ENCODE measurements at places on chromosomes 5 and 9. TPM values are rescaled to one million over a fixed set of nuclear protein-coding genes. Genes with fewer than 3 reads are reported as not detected.

The RETREG1 gene
- not detected for total RNA-seq

The ANKRD31 gene
- 2.8 TPM for total RNA-seq

The NOXA1 gene
- total RNA-seq: not detected

The DNAH5 gene
- 2.4 TPM for total RNA-seq

The CEP120 gene
- 24.0 TPM for total RNA-seq

The GADD45G gene
- not detected for total RNA-seq

The AGXT2 gene
- total RNA-seq: not detected

The RLN1 gene
- 0.31 TPM for total RNA-seq

The CCL27 gene
- not detected for total RNA-seq

DNA sequence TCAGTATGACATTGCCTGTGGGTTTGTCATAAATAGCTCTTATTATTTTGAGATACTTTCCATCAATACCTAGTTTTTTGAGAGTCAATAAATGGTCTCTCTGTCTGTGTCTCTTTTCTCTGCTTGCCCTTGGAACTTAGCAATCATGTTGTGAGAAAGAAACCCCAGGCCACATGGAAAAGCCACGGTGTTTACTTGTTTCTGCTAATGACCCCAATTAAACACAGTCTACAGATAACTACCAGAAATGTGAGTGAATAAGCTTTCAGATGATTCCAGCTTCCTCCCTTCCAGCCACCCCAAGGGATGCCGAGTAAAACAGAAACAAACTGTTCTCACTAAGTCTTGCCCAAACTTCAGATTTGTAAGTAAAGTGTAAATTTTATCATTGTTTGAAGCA lies 584.9 kb downstream of the MAT2B start:
- no peak for DNase-seq

GRCh38 chr5:76386360-76386759 lies 16.7 kb upstream of the IQGAP2 start:
- peak; percentile 45 for DNase-seq

DNA sequence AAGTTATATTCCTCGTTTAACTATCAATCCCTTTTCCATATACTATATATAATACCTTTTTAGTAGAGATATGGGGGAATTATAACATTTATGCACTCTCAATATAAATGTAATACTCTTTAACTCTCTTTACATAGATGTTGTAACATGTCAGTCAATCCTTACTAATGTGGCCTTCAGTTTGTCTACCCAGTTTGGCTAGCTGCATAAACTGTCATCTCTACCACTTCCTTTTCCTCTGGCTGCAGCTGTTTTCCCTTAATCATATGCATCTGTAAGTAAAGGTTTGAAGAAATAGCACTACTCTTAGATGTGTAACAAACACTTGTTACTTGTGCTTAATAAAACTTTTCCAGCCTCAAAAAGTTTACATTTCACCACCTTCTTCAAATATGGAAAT lies 13.4 kb downstream of the ABHD17B start:
- DNase-seq: no peak

- DNase-seq: peak; percentile 55
These were observed 915 bp downstream of the ZFAND5 start for GRCh38 chr9:72363908-72364678.

- DNase-seq: no peak
These were observed 11.5 kb upstream of the GPX3 start for GRCh38 chr5:151008906-151009305.

GRCh38 chr5:117107859-117108258 lies 533.2 kb upstream of the SEMA6A start:
- no peak for DNase-seq

GRCh38 chr9:126366366-126367011 lies 39.9 kb downstream of the MVB12B start:
- peak; percentile 40 for DNase-seq

DNA sequence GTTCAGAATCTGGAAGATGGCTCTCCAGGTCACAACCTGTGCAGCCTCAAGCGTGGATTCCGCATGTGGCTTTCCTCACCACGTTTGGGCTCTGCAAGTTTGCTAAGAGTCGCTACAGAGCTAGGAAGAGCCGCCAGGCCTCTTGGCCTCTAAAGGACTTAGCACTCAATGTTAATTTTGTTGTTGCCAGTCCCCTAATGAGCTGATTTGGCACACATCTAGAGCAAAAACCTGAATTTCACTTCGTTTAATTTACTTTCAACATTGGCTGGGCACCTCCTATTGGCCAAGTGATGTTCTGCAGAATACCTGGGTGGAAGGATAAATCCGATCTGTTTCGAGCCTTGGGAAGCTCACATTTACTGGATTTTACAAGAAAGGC lies 65.8 kb upstream of the UNC5A start:
- DNase-seq: peak; percentile 82

GRCh38 chr5:42912184-42912798 lies 100.6 kb upstream of the SELENOP start:
- no peak for DNase-seq

DNA sequence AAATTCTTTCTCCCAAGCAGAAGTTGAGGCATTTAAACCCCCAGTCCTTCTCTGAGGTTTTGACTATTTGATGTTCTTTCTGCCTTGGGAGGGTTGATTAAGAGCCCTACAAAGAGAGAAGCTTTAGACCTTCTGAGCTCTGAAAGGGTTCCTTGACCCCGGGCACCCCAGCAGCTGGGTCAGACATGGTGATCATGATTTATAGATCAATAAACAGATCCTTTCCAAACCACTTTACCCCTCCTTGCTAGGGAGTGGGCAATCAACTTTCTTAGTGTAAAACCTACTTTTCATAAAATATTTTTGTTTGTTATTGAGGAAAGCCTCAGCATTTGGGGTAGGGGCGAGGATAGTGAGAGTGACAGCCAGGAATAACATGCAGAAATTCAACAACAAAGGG lies 117.6 kb downstream of the PRDM6 start:
- no peak for DNase-seq

DNA sequence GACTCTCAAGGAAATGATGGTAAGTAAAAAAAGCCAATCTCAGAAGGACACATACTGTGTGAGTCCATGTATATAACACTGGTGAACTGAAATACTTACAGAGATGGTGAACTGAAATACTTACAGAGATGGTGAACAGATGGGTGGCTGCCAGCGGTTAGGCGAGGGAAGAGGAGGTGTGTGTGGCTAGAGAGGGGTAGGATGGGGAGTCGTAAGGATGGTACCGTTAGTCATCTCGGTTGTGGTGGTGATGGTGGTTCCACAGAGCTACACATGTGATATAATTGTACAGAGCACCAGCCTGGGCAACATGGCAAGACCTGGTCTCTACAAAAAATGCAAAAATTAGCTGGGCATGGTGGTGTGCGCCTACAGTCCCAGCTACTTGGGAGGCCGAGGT lies 113.6 kb upstream of the RAPGEF1 start:
- DNase-seq: no peak

GRCh38 chr5:377326-377981 lies 55.9 kb downstream of the AHRR start:
- no peak for DNase-seq

DNA sequence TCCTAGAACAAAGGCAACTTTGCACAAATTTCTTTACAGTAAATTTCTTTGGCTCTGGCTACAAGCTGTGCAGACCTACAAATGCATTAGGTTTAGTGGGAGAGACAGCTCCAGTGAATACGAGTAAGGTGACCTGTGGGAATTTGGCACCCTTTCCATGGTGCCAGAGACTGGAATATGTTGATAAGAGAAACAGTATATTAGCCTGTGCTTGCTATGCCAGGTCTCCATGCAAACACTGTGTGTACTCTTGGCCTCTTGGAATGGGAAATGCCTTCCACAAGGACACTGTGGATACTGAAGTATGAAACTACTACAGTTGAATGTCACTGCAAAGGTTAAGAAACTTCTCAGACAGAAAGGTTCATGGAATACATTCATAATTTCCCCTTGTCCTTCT lies 458.5 kb downstream of the IRX1 start:
- no peak for DNase-seq

GRCh38 chr9:131668439-131669268 lies 71.2 kb downstream of the RAPGEF1 start:
- peak; percentile 78 for DNase-seq

DNA sequence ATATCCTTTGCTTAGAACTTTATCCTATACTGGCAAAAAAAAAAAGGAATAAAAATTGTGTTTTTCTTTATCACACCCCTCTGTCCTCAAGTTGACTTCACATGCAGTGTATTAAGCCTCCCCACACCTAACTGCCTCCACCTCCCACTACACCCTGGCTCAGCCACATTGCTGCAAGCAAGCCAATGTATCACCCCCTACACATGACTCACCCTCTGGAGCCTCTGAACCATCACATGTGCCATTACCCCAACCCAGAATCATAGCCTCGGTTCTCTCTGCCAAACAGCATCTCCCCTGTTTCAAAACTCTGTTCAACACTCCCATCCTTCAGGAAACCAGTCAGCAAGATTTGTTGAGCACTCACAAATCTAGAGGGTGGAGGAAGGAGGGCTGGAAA lies 209.0 kb downstream of the CWC27 start:
- no peak for DNase-seq

GRCh38 chr9:95368377-95369160 lies 51.1 kb upstream of the FANCC start:
- no peak for DNase-seq

DNA sequence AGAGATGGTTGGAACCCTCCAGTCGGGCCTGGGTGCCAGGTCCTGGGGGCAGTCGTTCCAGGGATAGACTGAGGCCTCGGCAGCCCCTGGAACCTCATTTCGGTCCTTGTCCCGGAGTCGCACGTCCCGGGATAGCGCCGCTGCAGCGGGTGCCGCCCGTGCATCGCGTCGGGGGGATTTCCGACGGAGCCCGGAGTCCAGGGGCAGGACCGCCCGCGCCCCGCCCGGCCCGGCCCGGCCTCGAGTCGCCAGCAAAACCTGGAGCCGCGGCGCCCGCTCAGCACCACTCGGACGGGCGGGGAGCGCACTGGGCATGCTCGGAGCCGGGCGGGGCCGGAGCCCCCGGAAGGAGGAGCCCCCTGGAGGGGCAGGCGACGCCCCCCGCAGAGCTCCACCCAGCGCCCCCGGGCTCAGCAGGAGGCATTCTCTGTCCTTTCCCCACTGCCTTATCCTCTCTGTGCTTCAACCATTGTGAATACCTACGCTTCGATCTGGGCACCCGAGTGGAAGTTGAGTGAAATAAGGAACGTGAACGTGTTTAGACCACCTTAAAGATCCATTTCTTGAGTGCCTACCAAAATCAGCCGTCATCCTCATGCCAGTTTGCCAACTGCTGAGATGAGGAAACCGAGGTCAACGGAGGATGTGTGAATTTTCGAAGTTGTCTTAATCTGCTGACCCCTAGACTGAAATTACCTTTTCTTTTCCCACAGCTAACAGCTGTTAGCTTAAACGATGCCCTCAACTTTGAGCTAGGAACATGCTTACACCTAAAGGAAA lies 1.7 kb upstream of the PTPN3 start:
- DNase-seq: no peak

DNA sequence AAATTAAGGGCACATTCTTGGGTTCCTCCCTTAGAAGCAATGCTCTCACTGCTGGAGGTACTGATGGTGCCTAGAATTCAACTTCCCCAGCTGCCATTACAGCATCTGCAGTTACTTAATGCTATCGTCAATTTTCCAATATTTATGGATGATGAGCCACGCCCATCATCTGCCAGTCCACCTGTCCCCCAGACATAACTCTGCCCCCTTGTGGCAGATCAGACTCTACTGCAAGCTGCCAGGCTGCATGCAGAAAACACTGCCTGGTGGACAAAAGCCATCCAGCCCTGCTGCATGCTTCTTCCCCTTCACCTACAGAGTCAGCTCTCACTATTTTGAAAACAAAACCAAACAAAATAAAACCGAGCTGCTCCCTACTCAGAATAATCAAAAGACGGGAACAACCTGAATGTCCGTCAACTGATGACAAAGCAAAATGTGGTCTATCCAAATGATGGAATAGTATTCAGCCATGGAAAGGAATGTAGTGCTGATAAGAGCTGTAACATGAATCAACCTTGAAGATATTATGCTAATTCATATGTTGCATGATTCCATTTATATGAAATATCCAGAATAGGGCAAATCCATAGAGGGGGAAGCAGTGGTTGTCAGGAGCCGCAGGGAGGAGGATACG lies 66.4 kb downstream of the RETREG1 start:
- no peak for DNase-seq

- DNase-seq: no peak
These were observed 81.8 kb upstream of the MEF2C start for GRCh38 chr5:88964831-88965230.

DNA sequence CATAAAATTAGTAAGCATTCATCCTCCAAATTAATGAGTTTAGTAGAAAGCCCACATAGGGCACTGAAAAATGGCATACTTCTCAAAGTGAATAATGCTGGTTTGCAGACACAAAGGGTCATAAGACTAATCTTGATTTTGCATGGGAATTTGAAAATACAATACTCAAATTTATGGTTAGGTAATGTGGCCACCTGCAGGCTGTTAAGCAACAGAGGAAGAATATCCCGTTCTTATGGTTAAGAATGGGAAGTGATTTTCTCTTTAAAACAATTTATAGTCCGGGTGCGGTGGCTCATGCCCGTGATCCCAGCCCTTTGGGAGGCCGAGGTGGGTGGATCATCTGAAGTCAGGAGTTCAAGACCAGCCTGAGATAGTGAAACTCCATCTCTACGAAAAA lies 9.4 kb upstream of the PLCXD3 start:
- peak; percentile 69 for DNase-seq

DNA sequence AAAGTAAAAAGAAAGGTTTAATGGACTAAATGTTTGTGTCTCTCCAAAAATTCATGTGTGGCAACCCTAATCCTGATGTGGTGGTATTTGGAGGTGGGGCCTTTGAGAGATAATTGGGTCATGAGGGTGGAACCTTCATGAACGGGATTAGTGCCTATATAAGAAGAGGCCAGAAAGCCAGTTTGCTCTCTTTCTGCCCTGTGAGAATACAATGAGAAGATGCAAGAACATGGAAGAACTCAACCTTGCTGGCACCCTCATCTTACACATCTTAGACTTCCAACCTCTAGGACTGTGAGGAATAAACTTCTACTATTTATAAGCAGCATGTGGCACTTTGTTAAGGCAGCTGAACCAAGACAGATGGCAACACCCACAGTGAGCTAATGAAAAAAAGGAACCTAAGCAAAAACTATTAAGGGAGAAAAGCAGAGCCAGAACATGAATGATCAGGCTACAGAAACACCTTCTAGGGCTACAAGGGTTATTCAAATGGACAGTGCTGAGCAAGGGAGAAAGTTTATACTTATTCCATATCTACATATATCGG lies 159.5 kb downstream of the PLK2 start:
- DNase-seq: no peak

GRCh38 chr5:107835096-107835495 lies 164.4 kb upstream of the EFNA5 start:
- DNase-seq: no peak

- peak; percentile 89 for DNase-seq
These were observed 30.8 kb downstream of the SKP1 start for GRCh38 chr5:134145779-134146581.

- no peak for DNase-seq
These were observed 240.1 kb upstream of the GRAMD2B start for GRCh38 chr5:126182971-126183695.

- DNase-seq: peak; percentile 50
These were observed 1.5 kb upstream of the GPRIN1 start for GRCh38 chr5:176611435-176611834.

- no peak for DNase-seq
These were observed 122.3 kb upstream of the RAI14 start for GRCh38 chr5:34533582-34534522.

GRCh38 chr5:141039517-141039916 lies 11.7 kb upstream of the PCDHB1 start:
- DNase-seq: no peak

GRCh38 chr5:36669015-36669651 lies 62.7 kb downstream of the SLC1A3 start:
- DNase-seq: no peak

Measured in G401 (cell line).